AML-193 (cell line): ENCODE measurements at places on chromosomes 5 and 9.
A peak's percentile ranks its signal among the peaks of the same experiment; 100 is the strongest.

DNA sequence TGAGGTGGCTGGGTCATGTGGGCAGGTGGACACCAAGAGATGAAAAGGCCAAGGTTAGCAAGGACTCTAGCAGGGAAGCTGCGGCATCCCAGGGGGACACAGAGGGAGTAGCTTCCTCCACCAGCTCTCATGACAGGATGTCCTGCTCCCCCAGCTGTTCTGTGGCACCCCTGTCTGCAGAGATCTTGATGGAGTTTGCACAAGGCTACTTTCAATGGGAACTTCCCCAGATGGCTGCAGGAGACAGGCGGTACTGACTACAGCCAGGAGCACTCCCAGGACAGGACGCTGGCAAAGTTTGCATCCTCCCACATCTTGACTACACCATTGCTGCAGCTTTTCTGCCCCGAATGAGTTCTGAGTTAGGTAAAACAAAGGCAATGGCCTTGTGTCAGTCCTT is 312.8 kb downstream of the TLE4 start:
- no peak for DNase-seq

- no peak for DNase-seq
Observed at GRCh38 chr5:110752953-110753352, 14.1 kb downstream of the SLC25A46 start.

DNA sequence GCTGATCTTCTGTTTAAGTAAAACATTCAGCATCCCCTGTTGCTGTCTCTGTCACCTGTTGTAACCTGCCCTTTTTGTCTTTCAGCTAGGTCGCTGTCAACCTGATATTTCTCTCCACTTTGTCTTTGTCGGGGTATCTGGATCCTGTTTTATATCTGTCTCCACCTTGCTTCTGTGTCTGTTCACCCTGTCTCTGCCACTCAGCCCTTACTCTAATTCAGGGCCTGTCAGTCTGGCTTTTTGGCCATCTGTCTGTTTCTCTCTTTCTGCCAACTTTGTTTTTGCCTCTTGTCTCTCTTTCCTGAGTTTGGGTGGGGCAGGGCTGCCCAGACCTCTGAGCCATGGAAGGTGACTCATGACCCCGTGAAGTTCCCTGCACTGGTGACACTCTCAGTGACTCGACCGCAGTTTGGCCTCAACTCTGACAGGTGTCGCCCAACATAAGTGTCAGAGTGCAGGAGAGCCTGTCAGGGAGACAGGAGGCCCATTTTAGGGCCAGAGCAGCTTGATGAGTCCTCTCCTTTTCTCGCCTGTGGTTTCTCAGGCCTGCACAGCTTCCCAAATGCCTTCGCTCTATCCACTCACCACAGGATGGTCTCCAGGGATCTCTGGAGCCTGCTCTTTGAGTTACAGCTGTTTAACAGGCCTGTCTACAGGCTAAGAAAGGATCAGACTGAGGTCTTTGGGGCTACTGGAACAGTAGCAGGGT is 868 bp downstream of the ZBTB43 start:
- DNase-seq = peak; percentile 43

DNA sequence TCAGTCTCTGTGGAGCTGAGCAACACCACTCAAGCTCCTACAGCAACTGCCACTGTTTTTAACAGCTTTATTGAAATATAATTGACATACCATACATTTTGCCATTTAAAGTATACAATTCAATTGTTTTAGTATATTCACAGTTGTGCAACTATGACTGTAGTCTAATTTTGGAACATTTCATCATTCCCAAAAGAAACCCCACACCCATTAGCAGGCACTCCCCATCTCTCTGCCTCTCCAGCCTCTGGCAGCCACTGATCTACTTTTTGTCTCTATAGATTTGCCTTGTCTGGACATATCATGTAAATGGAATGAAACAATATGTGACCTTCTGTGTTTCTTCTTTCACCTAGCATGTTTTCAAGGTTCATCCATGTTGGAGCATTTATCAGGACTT is 43.5 kb downstream of the RUSC2 start:
- DNase-seq = no peak

DNA sequence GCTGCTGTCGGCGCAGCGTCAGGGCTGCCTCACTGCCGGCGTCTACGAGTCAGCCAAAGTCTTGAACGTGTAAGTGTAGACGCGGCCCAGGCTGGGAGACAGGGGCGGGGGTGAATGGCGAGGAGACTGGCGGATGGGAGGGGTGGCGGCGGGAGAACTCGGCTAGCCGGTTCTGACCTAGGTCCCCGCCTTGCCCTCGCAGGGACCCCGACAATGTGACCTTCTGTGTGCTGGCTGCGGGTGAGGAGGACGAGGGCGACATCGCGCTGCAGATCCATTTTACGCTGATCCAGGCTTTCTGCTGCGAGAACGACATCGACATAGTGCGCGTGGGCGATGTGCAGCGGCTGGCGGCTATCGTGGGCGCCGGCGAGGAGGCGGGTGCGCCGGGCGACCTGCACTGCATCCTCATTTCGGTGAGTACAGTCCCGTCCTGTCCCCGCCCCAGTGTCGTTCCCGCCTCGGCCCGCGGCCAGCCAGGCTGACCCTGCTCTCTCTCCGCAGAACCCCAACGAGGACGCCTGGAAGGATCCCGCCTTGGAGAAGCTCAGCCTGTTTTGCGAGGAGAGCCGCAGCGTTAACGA is 745 bp downstream of the GADD45G start:
- DNase-seq = no peak
